ENCODE measurements at places on chromosomes 2 and 18. TPM values are rescaled to one million over a fixed set of nuclear protein-coding genes. Genes with fewer than 3 reads are reported as not detected.

The PASK gene
- total RNA-seq, result 0.36 TPM

The GBX2 gene
- not detected for total RNA-seq

The DPYSL5 gene
- total RNA-seq, result not detected

The AQP12A gene
- total RNA-seq, result not detected

The SDC1 gene
- 1.2 TPM for total RNA-seq

The IL1RL1 gene
- 6.8 TPM for total RNA-seq

The OSGEPL1 gene
- 2.1 TPM for total RNA-seq

The SP5 gene
- 0.29 TPM for total RNA-seq

The VWA3B gene
- not detected for total RNA-seq

The CDH2 gene
- total RNA-seq, result 0.51 TPM

The DNAJC5G gene
- total RNA-seq, result not detected

The CD8A gene
- total RNA-seq, result not detected

DNA sequence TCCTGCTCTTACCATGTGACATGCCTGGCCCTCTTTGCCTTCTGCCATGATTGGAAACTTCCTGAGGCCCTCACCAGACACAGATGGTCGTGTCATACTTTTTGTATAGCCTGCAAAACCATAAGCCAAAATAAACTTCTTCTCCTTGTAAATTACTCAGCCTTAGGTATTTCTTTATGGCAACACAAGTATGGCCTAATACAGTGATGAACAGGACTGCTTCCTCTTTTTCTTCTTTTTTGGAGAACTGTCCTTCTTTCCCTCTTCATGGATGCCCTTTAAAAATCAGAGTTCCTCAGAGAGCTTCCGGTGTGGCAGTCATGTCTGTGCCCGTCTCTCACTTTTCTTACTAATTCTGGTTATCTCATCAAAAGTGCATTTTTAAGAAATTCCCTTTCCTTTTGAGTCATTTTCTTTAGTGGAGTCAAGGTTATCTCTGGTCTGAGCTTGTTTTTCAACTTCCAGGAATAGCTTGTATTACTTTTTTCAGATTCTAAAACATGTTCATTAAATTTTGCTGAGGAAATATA lies 9.2 kb upstream of the IL1A start:
- H3K4me1 ChIP-seq, result no peaks in the 10 kb centered on the region
- no peak for DNase-seq
- no peaks in the 10 kb centered on the region for H3K27me3 ChIP-seq
- H3K4me3 ChIP-seq, result no peak overlapping the region
- H3K27ac ChIP-seq, result no peak overlapping the region

- H3K27me3 ChIP-seq, result no peaks in the 10 kb centered on the region
- no peaks in the 10 kb centered on the region for H3K36me3 ChIP-seq
- no peaks in the 10 kb centered on the region for H3K4me1 ChIP-seq
These were observed 404.0 kb upstream of the MYT1L start for GRCh38 chr2:2735041-2735440.

- H3K27ac ChIP-seq, result no peak overlapping the region
- no peak for DNase-seq
- no peaks in the 10 kb centered on the region for H3K4me1 ChIP-seq
- no peak overlapping the region for H3K4me3 ChIP-seq
These were observed 585.0 kb upstream of the VRK2 start for GRCh38 chr2:57461624-57462023.

GRCh38 chr2:209472871-209473270 lies 49.0 kb downstream of the MAP2 start:
- H3K4me3 ChIP-seq, result no peak overlapping the region
- H3K27me3 ChIP-seq, result no peaks in the 10 kb centered on the region
- peaks cover 10% of the 10 kb centered on the region for H3K4me1 ChIP-seq
- no peaks in the 10 kb centered on the region for H3K36me3 ChIP-seq

GRCh38 chr2:231111987-231112386 lies 12.9 kb downstream of the HTR2B start:
- DNase-seq, result no peak
- peaks cover 13% of the 10 kb centered on the region for H3K4me1 ChIP-seq
- no peak overlapping the region for H3K4me3 ChIP-seq

- peaks cover 31% of the 10 kb centered on the region for H3K4me1 ChIP-seq
- no peaks in the 10 kb centered on the region for H3K36me3 ChIP-seq
- H3K27ac ChIP-seq, result no peak overlapping the region
- H3K27me3 ChIP-seq, result no peaks in the 10 kb centered on the region
- no peak for DNase-seq
- H3K4me3 ChIP-seq, result no peak overlapping the region
These were observed 69.8 kb downstream of the CTIF start for GRCh38 chr18:48608581-48608980.

GRCh38 chr2:202703091-202703490 lies 68.3 kb downstream of the FAM117B start:
- no peak for DNase-seq
- no peaks in the 10 kb centered on the region for H3K4me1 ChIP-seq
- no peaks in the 10 kb centered on the region for H3K27me3 ChIP-seq

DNA sequence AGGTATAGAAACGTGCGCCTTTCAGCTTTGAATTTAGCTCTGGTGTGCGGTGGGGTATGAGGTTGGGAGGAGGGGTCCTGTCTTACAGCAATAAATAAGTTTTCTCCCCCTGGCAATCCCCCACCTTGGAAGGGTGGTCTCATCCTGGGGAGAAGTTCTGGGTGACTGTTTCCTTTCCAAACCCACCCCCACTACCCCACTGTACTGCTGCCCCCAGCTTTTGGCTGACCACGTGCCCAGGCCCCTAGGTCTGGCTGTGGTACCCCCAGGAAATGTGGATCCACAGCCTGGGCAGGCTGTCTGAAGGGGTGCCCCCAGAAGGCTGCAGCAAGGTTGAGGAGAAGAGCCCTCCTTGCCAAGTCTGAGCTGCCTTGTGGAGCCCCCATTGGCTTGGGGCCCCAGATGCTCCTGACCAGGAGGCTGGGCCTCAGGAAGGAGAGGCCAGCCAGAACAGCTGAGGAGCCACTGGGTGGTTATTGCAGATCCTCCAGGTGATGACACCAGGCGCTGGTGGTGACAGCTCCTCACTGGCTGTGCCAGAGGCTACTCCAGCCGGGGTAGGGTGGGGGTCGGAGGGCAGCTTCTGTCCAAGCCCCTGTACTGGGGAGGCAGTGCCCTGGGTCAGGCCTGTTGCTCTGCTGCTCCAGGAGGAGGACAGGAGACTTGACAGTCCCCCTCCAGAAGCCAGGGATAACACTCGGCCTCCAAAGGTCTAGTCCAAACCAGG lies 24.2 kb downstream of the CCT7 start:
- H3K4me1 ChIP-seq, result no peaks in the 10 kb centered on the region
- no peak for DNase-seq
- H3K36me3 ChIP-seq, result no peaks in the 10 kb centered on the region
- no peak overlapping the region for H3K27ac ChIP-seq
- no peaks in the 10 kb centered on the region for H3K27me3 ChIP-seq

DNA sequence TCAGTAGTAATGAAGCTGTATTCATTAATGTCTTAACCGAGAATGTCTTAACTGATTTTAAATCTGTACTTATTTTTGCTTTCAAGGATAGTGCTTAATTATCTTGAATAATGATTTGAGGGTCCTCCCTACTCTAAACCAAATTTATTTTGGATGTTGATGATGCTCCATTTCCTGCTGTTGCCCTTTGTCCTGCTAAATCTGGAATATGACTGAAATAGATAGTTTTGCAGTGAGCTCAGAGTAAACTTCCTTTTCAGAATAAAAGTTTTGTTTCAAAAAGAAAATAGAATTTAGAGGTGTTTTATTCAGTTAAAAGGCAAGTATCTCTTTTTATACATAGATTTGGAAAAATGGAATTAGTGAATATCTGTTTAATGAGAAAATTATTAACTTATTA lies 8.1 kb downstream of the NBEAL1 start:
- H3K27ac ChIP-seq, result peak overlapping the region; percentile 42
- peaks cover 24% of the 10 kb centered on the region for H3K4me1 ChIP-seq
- DNase-seq, result no peak

DNA sequence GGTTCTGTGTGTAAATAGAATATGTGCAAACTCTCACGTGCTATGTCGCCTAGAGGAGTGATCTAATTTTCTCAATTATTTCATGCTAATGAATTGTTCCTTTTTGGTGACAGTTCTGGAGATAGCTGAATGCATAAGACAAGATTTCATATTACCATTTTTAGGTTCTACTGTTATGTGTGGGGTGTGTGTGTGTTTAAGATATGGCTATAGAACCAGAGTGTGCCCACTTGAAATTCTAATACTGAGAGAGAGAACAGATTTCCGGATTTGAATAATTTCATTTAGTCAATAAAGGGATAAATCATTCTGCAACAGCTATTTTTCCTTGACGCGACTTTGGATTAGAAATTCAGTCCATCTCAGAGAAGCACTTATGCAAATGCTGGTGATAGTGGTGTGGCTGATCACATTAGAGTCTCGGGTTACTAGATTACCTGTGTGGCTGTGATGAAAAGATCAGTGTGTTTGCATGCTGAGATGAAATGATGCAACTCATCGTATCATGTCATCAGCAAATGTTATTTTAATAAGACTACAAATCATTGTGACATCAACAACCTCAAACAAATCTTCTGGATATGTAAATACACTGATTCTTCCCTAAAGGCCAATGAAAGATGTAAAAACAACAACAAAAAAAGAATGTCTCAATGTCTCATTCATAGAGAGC lies 415.9 kb downstream of the EPHA4 start:
- DNase-seq, result no peak
- H3K4me1 ChIP-seq, result no peaks in the 10 kb centered on the region
- no peak overlapping the region for H3K27ac ChIP-seq

DNA sequence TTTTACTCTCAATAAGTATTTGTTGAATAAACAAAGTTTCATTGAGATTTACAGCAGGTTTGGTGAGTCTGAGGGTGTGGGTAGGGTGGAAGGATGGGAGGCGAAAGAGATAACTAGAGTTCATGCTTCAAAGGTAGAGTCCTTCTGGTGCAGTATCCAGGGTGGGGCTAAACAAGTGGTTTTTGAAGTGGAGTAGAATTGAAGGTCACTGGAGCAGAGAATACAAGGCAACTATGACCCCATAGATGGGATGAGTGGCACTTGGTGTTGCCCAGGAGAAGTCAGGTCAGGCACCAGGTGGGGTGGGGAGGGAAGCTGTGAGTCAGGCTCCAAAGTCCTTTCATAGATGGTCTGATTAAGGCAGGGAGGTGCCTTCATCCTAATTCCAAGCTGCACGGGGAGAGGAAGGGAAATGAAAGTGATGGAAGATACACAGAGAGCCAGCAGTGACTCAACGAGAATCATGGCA lies 6.6 kb upstream of the CAB39 start:
- no peak overlapping the region for H3K27ac ChIP-seq
- DNase-seq, result no peak
- no peaks in the 10 kb centered on the region for H3K27me3 ChIP-seq
- no peaks in the 10 kb centered on the region for H3K4me1 ChIP-seq

- H3K27me3 ChIP-seq, result no peaks in the 10 kb centered on the region
- no peaks in the 10 kb centered on the region for H3K36me3 ChIP-seq
- no peak overlapping the region for H3K4me3 ChIP-seq
These were observed 251.1 kb downstream of the CELF4 start for GRCh38 chr18:37314534-37314933.

GRCh38 chr18:11464129-11464528 lies 145.3 kb upstream of the SLC35G4 start:
- no peak overlapping the region for H3K27ac ChIP-seq
- DNase-seq, result no peak
- no peaks in the 10 kb centered on the region for H3K27me3 ChIP-seq

GRCh38 chr18:8800445-8800844 lies 95.1 kb downstream of the MTCL1 start:
- no peak overlapping the region for H3K27ac ChIP-seq
- no peaks in the 10 kb centered on the region for H3K27me3 ChIP-seq
- no peak for DNase-seq
- peaks cover 14% of the 10 kb centered on the region for H3K4me1 ChIP-seq
- H3K36me3 ChIP-seq, result no peaks in the 10 kb centered on the region
- H3K4me3 ChIP-seq, result no peak overlapping the region

- H3K27ac ChIP-seq, result no peak overlapping the region
- no peaks in the 10 kb centered on the region for H3K4me1 ChIP-seq
- H3K27me3 ChIP-seq, result no peaks in the 10 kb centered on the region
- no peak overlapping the region for H3K4me3 ChIP-seq
These were observed 19.9 kb downstream of the IL36B start for GRCh38 chr2:113032737-113033136.

GRCh38 chr2:6770006-6770405 lies 95.7 kb downstream of the CMPK2 start:
- no peak for DNase-seq
- no peak overlapping the region for H3K4me3 ChIP-seq
- no peak overlapping the region for H3K27ac ChIP-seq
- H3K36me3 ChIP-seq, result no peaks in the 10 kb centered on the region
- H3K4me1 ChIP-seq, result peaks cover 6% of the 10 kb centered on the region

- no peaks in the 10 kb centered on the region for H3K4me1 ChIP-seq
- no peaks in the 10 kb centered on the region for H3K27me3 ChIP-seq
- DNase-seq, result no peak
- no peaks in the 10 kb centered on the region for H3K36me3 ChIP-seq
- no peak overlapping the region for H3K27ac ChIP-seq
These were observed 84.8 kb upstream of the RASGRP3 start for GRCh38 chr2:33391529-33392255.

DNA sequence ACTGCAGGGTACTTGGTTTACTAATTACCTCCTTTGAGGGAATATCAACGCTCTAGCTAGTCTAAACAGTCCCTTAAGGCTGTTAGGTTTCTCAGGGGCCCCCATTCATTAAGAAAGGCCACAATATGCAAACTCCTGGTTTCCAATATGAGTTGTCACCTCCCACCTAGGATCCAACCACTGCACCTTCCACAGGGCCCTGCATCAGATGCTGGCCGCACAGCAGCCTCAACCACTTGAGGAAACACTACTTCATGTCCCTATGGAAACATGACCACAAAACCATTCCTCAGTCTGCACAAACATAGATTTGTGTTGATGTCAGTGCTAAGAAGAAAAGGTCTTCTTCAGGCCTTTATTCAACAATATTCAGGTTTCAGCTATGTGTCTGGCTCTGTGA lies 40.9 kb downstream of the STAT4 start:
- no peak overlapping the region for H3K4me3 ChIP-seq
- H3K4me1 ChIP-seq, result no peaks in the 10 kb centered on the region
- H3K27ac ChIP-seq, result no peak overlapping the region
- no peaks in the 10 kb centered on the region for H3K36me3 ChIP-seq
- DNase-seq, result no peak

- no peak within 1 kb of the TSS for H3K27ac ChIP-seq
- no peaks in the 10 kb centered on the region for H3K36me3 ChIP-seq
- H3K4me1 ChIP-seq, result no peaks in the 10 kb centered on the region
- no peak within 1 kb of the TSS for H3K4me3 ChIP-seq
- DNase-seq, result no peak
- no peaks in the 10 kb centered on the region for H3K27me3 ChIP-seq
These were observed at the start of gene OR6B2 for GRCh38 chr2:240030379-240031094. Gene OR6B2 (minus strand): TSS chr2:240030429. CDS start chr2:240030429, 0 bp downstream.

DNA sequence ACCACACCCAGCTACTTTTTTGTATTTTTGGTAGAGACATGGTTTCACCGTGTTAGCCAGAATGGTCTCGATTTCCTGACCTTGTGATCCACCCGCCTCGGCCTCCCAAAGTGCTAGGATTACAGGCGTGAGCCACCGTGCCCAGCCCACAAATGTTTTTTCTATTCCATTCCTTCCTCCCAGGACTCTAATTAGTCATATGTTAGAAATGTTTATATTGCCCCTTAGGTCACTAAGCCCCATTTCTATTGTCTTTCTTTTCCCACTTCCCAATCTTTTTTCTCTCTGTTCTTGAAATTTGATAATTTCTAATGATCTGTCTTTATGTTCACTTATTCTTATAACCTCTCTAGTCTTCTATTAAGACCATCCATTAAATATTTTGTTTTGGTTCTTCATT lies 31.3 kb upstream of the CDCA7 start:
- DNase-seq, result no peak
- H3K4me3 ChIP-seq, result no peak overlapping the region
- no peaks in the 10 kb centered on the region for H3K36me3 ChIP-seq
- H3K4me1 ChIP-seq, result no peaks in the 10 kb centered on the region

Data from gastrocnemius medialis (tissue), 4 donors.